ENCODE measurements at places on chromosomes 1 and 21. TPM values are rescaled to one million over a fixed set of nuclear protein-coding genes. Genes with fewer than 3 reads are reported as not detected.

- no peak for DNase-seq
These were observed 112.5 kb upstream of the GFI1 start for GRCh38 chr1:92599184-92599583.

DNA sequence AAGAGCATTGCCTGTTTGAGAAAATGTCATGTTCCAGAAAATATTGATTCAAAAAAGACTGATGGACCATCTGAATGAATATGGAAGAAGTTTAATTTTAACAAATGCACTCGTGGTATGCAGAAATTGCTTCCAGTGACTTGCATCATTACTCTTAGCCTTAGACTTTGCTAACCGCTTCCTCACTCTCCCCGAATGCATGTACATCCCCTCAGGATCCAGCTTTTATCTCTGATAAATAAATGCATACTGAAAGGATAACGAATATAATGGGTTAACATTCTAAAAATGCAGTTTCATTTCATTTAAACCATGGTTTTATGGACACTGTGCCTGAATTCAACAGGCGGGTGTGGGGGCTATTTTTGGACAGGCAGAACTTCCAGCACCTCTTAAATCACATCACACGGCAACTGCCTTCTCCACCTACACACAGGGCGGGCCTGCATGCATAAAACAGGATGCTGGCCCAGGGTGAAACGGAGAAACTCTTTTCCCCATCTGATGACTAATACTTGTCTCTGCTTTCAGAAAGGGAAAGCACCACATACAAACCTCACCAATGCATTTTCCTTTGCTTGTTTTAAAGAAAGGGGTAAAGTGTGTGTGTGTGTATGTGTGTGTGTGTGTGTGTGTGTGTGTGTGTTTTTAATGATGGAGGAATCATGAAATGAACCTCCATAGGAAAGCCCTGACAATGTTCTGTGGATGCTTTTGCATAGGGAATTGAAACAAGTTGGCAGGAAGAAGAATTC, 48.7 kb downstream of the SPAG17 start:
- no peak for DNase-seq

- DNase-seq, result no peak
These were observed 698.6 kb downstream of the PLA2G4A start for GRCh38 chr1:187527346-187527745.

GRCh38 chr1:168230709-168231108, 4.9 kb downstream of the SFT2D2 start:
- no peak for DNase-seq

GRCh38 chr1:43388613-43389012, 987 bp downstream of the MED8 start:
- no peak for DNase-seq

DNA sequence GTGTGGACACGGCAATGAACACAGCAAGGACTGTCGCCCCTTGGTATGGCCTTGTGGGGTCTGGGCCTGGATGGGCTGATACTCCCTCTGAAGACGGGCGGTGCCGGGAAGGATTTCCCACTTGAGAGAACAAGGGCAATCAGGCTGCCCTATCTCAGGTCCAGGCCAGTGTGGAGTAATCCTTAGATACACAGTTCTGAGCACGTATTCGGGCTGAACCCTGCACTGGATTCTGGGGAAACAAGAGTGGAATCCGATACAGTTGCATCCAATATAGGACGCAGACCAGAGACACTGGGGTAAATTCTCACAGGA, 177.7 kb downstream of the TRABD2B start:
- no peak for DNase-seq

- no peak for DNase-seq
These were observed 15.6 kb downstream of the AIDA start for GRCh38 chr1:222696741-222697140.

DNA sequence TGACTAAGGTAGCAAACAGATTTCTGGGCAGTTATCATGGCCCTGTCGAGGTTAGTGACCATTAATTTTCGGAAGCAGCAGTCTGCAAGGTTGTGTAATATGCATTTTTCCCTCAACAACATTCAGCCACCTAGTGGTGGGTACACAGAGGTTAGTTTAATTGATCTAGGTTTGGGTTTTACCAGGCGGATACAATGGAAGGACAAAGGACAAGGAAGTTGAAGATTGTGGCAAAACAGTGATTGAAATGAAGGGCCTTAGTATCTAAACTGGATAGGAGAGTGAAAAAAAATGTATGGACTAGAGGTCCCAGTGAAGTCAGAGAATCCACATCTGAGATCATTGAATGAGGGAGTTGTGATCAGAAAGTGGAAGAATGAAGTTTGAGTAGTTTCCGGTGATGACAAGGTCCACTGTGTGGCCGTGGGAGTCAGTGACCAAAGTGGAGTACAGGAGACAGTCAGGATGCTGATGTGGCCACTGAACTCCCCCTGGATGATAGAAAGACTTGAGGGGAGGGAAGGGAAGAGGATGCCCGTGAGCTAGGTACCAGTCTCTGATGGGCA, 2.8 kb downstream of the ARMH1 start:
- no peak for DNase-seq

DNA sequence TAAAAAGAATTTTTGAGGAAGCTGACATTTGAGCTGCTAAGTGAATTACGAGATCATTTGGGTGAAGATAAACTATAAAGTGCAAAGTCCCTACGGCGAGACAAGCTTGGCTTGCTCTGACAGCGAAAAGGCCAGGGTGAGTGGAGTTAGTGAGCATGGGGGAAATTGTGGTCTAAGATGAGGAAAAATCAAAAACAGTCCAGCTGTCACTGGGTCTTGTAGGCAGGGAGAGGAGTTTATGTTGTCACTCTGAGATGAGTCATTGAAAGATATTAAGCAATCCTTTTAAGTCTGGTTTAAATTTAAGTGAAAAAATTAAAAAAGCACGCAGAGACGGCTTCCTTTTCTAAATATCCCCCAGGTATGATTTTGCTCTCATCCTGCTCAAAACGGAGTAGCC, 601.9 kb downstream of the MRPL39 start:
- no peak for DNase-seq

GRCh38 chr1:179012038-179012437, 13.7 kb upstream of the FAM20B start:
- DNase-seq, result no peak

DNA sequence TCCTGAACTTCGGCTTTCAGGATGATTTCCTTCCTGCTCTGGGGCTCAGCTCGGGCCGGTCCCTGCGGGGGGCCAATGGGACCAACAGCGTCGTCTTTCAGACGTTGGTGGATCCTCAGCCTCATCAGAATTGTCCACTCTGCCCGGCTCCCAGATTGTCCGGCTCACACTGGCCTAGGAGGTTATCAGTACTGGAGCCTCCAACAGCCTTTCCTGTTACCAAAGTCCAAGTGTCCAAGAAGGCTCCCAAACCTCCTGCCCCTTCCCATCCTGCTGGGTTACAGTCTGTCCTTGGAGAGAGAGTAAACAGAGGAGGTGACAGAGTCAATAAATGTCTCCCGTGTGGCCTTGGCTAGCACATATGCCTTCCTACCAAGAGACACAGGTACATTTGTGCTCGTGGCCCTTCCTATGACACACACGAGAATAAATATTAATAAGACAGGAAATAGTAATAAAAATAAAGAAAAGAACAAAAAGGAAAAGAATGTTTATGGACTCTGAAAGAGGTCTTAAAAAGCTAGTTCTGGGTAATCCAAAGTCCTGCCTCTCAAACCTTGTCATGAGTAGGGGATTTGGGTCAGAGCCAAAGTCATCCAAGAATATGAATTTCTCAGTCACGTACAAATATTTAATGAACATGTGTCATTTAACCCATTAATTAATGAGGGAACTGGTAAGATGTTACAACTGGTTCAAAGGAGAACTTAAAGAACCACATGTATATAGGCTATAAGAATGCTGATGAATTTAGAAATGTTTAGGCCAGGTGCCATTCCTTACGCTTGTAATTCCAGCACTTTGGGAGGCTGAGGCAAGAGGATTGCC, 80.8 kb upstream of the SLC2A1 start:
- DNase-seq, result peak; percentile 71

GRCh38 chr1:181079382-181079781, 9.1 kb upstream of the IER5 start:
- DNase-seq, result no peak

DNA sequence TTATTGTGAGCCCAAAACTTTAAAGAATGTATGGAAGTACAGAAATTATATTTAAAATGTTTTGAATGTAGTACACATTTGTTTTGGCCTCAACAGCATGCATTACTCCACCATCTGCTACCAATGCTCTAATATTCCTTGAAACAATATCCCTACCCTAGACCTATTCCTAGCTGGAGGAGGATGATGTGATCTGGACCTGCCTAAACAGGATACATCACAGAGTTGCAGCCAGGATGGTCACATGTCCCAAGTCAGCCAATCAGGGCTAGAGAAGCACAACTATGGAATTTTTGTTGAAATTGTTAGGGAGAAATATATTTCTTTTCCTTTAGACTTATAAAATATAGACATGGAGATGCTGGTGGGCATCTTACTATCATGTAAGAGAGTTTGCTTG, 623.3 kb upstream of the NR5A2 start:
- DNase-seq, result peak; percentile 19

- DNase-seq, result no peak
These were observed 78.8 kb downstream of the PIK3CD start for GRCh38 chr1:9730096-9730901.

GRCh38 chr1:157477419-157477818, 74.9 kb downstream of the FCRL5 start:
- no peak for DNase-seq

DNA sequence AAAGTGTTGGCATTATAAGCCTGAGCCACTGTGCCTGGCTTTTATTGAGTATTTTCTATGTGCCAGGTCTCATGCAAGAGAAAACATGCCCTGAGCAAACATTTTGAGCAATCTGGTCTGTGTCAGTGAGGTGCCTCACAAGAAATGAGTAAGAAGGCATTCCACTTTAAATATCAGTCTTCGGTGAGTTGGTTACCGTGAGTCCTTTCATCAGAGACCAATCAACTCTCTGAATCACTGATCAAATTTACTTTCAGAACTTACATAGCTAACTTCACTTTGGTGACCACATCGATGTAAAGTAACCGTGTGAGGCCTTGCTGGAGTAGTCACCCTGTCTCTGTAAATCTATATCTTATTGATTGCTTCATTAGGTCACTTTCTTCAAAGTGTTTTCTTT, 14.3 kb upstream of the DDX59 start:
- DNase-seq, result no peak

DNA sequence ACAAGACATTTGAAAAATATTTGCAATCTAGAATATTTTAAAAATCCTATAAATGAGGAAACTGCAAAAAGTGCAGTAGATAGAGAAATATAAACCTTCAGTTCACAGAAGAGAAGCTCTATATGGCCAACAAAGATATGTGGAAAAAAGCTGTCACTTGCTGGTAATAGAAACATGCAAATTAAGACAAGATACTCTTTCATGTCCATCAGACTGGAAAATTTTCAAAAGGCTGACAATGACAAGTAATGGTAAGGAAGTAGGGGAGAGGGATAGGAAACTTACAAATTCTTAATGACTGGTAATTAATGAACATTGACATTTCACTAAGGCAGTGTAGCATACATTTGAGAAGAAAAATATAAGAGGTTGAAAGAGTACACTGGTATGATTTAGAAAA, 147.9 kb downstream of the MRPL39 start:
- no peak for DNase-seq

- no peak for DNase-seq
These were observed 825 bp downstream of the DCAF8 start for GRCh38 chr1:160261556-160261892.

DNA sequence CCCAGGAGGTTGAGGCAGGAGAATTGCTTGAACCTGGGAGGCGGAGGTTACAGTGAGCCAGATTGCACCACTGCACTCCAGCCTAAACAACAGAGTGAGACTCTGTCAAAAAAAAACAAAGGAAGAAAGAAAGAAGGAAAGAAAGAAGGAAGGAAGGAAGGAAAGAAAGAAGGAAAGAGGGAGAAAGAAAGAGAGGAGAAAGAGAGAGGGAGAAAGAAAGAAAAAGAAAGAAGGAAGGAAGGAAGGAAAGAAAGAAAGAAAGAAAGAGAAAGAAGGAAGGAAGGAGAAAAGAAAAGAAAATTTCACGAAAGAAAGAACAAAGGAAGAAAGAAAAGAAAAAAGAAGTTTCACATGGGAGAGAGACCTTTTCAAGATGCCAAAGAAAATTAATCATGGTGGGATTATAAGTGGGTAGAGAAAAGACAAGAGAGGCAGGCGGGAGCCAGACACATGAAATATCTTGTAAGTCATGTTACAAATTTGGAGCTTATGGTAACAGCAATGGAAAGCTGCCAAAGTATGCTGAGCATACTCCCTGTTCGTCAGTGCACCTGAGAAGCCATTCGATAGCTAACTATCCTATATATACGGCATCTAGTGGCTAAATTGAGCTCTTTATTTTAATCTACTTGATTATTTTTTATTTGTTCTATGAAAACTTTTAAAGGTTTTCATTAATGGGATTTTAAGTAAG, 41.3 kb upstream of the TNFSF4 start:
- no peak for DNase-seq

GRCh38 chr1:24294716-24295371, 24.3 kb upstream of the GRHL3 start:
- DNase-seq, result no peak

DNA sequence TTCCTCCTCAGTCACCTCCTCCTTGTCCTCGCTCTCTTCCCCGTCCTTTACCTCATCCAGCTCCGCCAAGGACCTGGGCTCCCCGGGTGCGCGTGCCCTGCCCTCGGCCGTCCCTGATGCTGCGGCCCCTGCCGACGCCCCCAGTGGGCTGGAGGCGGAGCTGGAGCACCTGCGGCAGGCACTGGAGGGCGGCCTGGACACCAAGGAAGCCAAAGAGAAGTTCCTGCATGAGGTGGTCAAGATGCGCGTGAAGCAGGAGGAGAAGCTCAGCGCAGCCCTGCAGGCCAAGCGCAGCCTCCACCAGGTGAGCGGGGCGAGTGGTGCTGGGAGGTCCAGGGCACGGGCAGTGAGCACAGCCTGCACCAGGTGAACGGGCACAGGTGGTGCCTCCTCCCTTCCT, 76.2 kb downstream of the SKI start:
- no peak for DNase-seq

GRCh38 chr1:66497910-66498309, 36.0 kb upstream of the SGIP1 start:
- DNase-seq, result no peak

DNA sequence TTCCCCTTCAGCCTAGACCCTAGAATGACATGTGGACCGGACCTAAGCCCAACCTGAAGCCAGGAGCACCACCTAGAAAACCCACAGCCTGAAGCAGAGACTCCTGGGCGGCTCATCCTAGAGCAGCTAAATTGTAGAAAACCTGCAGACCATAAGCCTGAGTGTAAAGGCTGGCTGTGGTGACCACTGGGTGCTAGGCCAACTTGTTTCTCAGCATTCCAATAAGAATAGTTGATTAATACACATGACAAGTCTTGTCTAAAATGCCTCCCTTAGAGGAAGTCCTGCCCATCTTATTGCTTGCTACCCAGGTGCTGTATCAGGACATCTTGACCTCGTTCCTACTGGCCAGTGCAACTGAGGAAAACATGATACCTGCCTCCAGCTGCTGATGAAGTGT, 23.3 kb upstream of the CASQ2 start:
- DNase-seq, result no peak

The AADACL4 gene
- total RNA-seq, result not detected

The PRAMEF18 gene
- not detected for total RNA-seq

The MANEAL gene
- total RNA-seq, result 23.2 TPM

The PPIAL4G gene
- total RNA-seq, result 1.3 TPM

The VPS26C gene
- 44.1 TPM for total RNA-seq

The SLAMF9 gene
- total RNA-seq, result not detected

The TP53BP2 gene
- 37.9 TPM for total RNA-seq

The ZNF593OS gene
- total RNA-seq, result 1.5 TPM

The RHD gene
- 0.64 TPM for total RNA-seq

The SLC30A1 gene
- 18.0 TPM for total RNA-seq

The SLC1A7 gene
- total RNA-seq, result not detected

Measured in cerebellum (tissue), 4 donors.